Eye (tissue), 1 donor: ENCODE measurements at places on chromosomes 1 and 21.
A peak's percentile ranks its signal among the peaks of the same experiment; 100 is the strongest.

DNA sequence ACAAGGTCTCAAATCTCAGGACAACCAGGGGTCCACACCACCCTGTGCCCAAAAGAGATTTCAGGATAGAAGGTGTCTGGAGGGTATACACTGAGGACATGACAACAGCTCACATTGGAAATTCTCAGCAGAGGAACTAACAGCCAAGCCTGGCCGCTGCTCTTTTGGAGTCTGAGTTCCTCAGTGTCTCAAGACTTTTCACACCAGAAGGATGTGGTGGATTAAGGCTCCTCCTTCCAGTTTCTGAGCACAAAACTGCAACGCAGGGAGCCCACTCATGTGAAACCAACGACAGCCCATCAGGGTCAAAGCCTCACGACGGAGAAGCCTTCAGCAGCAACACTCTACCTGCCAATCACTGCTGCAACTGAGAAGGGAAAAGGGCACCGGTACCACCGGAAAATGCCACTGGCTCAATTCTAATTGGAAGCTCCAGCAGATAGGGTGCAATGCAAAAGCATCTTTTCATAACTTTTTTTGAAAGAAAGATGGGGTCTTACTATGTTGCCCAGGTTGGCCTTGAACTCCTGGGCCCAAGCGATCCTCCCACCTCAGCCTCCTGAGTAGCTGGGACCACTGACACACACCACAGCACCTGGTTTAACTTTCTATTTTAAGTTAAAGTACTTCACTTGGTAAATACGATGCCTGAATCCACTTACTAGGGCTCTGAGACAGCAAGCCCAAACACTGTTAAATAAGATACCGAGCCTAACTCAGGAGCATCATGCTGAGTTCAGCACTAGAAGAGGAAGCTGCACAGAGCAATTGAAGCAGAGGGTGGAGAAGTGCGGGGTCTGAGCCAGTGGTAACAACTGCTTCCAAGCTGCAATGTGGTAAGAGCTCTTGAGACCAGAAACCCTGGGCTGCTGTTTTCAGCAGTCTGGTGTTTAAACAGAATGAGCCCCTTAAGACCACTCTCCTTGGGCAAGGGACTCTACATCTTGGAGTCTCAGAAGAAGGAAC, 7.8 kb downstream of the CAPZB start:
- DNase-seq, result no peak

DNA sequence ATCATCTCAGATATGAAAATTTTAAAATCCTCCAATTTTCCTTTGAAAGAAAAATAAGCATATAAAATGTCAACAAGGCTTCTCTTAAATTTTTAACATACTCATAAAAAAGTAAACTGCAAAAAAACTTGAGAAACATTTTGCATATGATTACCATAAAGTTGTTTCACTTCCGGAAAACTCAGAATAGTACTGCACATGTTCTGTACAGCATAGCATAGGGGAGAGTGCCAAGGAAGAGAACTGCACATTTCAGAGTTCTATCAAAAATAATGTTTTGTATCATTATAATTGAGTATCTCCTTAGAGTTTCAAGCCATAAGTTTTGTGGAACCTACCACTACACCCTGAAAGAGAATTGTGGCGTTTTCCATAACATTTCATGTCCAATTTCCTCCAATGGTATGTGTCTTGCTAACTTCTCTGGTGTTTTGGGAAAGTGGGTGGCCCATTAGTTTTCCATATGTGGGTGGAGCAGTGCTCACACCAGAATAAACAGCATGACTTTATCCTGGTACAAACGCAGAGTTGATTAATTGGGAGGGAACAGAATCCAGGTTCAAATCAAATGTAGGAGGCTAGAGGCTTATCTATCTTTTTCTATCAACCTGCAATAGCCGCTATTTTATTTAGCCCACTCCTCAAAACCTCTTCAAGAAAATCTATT, 430.9 kb downstream of the LMO4 start:
- DNase-seq, result no peak

DNA sequence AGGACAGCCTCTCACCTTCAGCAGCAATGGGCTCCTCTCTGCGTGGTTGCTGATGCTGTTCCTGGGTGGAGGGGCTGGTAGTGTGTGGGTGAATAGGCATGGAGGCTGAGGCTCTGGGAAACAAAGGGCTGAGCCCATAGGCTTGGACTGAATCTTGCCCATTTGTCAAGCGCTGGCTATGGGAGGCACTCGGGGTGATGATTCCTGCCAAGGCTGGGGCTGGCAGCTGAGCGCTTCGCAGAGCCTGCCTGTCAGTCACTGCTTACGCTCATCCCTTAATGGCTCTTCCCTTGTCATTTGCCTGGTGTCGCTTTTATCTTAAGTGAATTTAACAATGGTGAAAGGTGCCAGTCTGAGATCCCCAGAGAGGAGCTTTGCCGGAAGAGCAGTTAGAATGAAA, 353.3 kb downstream of the PBX1 start:
- DNase-seq, result peak; percentile 19

DNA sequence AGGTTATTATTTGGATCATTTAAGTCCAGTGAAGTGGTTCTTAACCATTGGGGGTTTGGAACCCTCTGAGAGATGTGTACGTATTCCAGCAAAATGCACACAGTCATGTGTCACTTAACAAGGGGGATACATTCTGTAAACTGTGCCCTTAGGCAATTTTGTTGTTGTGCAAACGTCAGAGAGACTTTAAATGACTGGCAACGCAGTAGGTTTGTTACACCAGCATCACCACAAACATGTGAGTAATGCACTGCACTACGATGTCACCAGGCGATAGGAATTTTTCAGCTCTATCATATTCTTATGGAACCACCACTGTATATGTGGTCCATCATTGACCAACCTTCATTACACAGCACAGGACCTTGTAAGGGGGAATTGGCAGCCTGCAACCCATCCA, 11.9 kb downstream of the AHCYL1 start:
- no peak for DNase-seq

DNA sequence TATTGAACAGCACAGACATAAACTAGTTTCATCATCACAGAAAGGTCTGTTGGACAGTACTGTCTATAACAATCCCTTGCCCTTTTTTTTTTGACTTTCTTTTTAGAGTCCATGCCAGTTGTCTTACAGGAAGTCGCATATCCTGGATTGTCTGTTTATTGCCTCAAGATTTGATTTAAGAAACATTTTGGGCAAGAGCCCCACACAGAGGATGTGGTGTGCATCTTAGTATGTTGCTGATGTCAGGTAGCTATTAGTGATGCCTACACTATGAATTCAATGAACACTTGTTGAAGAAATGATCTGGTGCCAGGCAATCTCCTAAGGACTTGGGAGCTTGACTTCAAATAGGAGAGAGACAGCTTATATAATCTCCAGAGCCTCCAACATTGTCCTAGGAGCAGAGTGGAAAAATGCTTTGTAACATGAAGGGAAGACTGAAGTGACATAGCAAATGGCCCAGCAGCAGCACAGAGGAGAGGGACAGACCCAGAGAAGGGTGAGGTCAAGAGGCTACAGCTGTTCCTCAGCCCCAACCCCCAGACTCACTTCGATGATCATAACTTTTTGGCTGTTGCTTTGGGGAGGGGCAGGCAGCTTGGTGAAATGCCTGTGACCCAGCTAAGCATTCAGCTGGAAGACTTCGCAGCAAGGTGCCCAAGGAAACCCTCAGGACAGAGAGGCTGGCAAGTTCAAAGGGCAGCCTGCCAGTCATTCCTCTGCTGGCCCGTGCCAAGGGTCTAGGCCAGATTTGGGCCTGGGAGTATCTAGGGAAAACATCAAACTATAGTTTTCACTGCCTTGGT, 7.5 kb upstream of the RAB29 start:
- DNase-seq, result peak; percentile 33
